Body of pancreas (tissue), 4 donors: ENCODE measurements at places on chromosomes 4 and X.

DNA sequence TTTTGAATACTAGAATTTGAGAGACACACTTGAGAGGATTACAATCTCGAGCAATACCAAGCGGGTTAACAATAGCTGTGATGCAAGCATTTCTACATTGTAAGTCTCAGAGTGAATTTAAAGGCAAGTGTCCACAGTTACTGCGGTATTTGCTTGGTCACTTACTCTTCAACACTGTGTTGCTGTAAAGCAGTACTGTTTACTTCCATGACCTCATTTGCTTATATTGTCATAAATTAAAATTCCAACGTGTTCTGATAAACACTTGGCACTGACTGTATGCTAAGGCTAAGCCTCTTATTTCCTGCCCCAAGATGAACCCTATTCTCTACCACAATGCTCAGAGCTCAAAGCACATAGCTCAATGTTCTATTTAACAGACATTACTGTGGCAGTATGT is 11.1 kb downstream of the EXOC1L start:
- no peaks in the 10 kb centered on the region for H3K27me3 ChIP-seq
- H3K27ac ChIP-seq = no peak overlapping the region
- no peaks in the 10 kb centered on the region for H3K36me3 ChIP-seq

GRCh38 chrX:39442332-39442731 is 641.1 kb downstream of the MID1IP1 start:
- no peaks in the 10 kb centered on the region for H3K27me3 ChIP-seq
- H3K27ac ChIP-seq = no peak overlapping the region
- no peak for DNase-seq
- no peaks in the 10 kb centered on the region for H3K36me3 ChIP-seq
- no peaks in the 10 kb centered on the region for H3K4me1 ChIP-seq
- H3K4me3 ChIP-seq = no peak overlapping the region

DNA sequence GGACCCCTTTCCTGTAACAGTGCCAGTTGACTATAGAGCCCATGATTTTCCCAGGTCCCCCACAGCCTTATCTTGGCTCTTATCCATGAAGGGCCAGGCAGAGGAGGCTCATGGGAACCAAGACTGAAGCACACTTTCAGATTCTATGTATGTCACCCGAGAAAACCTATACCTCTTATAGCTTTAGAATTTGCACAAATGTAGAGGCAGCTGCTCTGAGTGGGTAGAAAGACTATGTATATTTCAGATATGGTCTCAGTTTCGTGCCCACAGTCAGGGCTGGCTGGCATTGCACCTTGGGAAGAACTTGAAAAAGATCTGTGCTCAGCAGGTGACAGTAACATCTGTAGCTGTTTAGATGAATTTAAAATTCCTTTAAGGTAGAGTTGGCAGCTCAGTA is 8.3 kb upstream of the LNX1 start:
- no peaks in the 10 kb centered on the region for H3K27me3 ChIP-seq
- H3K4me1 ChIP-seq = peaks cover 20% of the 10 kb centered on the region
- H3K4me3 ChIP-seq = no peak overlapping the region
- DNase-seq = no peak
- H3K36me3 ChIP-seq = no peaks in the 10 kb centered on the region
- peak overlapping the region; percentile 4 for H3K27ac ChIP-seq

- no peaks in the 10 kb centered on the region for H3K27me3 ChIP-seq
- DNase-seq = no peak
- no peak overlapping the region for H3K4me3 ChIP-seq
- no peaks in the 10 kb centered on the region for H3K36me3 ChIP-seq
- H3K27ac ChIP-seq = no peak overlapping the region
- H3K4me1 ChIP-seq = no peaks in the 10 kb centered on the region
Measured at GRCh38 chrX:64570204-64570603, 175.0 kb upstream of the MTMR8 start.

DNA sequence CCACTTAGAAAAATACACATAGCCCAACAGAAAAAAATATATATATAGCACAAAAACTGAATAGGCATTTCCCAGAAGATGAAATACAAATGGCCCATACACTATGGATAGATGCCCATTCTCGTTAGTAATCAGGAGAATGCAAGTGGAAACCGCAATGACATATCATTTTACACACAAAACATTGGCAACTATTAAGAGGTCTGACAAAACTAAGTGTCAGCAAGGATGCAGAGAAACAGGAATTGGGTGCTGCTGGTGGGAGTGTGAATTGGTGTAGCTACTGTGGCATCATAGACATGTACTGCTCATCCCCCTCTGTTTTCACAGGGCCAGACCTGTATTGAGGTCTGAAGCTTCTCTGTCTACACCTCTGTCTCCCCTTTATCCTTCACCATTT is 320.0 kb downstream of the IDS start:
- no peaks in the 10 kb centered on the region for H3K4me1 ChIP-seq
- no peak overlapping the region for H3K27ac ChIP-seq
- H3K4me3 ChIP-seq = no peak overlapping the region
- DNase-seq = no peak
- H3K27me3 ChIP-seq = no peaks in the 10 kb centered on the region

DNA sequence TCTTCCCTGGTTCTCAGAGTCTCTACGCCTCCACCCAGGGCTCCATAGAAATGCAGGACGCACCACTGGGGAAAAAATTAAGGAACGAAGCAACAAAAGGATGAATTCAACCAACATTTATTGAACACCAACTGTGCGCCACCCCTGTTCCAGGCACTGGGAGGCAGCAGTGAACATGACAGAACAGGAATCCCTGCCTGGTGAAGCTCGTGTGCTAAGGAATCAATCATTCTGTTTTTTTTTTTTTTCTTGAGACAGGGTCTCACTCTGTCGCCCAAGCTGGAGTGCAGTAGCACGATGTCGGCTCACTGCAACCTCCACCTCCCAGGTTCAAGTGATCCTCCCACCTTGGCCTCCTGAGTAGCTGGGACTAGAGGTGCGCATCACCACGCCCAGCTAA is 1.9 kb upstream of the FTSJ1 start:
- H3K4me1 ChIP-seq = peaks cover 42% of the 10 kb centered on the region
- no peak for DNase-seq
- no peak overlapping the region for H3K4me3 ChIP-seq
- H3K36me3 ChIP-seq = no peaks in the 10 kb centered on the region
- no peak overlapping the region for H3K27ac ChIP-seq

- no peaks in the 10 kb centered on the region for H3K36me3 ChIP-seq
- no peak for DNase-seq
- H3K4me3 ChIP-seq = no peak overlapping the region
- no peaks in the 10 kb centered on the region for H3K4me1 ChIP-seq
- no peaks in the 10 kb centered on the region for H3K27me3 ChIP-seq
Measured at GRCh38 chr4:176708771-176709311, 83.9 kb downstream of the VEGFC start.

DNA sequence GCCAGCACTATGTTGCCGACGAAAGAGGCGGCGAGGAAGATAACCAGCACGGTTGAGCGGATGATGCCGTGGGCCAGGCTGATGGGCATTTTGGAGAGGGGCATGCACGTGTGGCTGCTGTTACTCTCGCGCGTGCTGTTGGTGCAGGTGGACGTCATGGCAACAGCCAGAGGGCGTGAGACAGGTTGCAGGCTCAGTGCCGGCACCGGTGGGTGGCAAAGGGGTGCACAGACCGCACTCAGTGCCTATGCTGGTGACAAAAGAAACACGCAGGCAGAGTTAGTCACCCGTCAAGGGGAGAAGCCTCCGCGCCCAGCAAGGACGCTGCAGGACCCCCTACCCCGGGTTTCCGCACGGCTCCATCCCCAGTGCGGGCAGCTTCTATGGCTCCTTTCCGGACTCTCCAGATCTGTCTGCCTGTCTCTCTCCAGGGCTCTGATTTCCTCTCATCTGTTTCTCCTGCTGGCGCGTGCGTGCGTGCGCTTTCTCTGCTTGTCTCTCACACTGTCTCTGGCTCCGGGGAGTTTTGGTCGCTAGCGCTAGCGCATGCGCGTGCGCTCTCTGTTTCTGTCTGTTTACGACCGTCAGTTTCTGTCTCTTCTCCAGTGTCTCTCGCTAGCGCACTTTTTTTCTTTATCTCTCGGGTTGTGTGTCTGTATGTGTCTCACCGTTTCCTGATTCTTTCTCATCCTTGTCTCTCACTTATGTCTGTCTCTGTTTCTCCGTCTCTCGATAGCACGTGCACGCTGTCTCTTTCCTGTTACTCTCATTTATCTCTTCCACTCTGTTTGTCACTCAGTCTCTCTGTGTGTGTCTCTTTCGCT is 2.1 kb downstream of the GPR101 start:
- H3K4me1 ChIP-seq = peaks cover 24% of the 10 kb centered on the region
